ENCODE measurements at places on chromosomes 6 and 20.
A peak's percentile ranks its signal among the peaks of the same experiment; 100 is the strongest.

- DNase-seq: no peak
Observed at GRCh38 chr6:143732536-143732935, 54.8 kb downstream of the PHACTR2 start.

- DNase-seq: peak; percentile 16
Observed at GRCh38 chr6:6315660-6316059, 4.8 kb downstream of the F13A1 start.

- no peak for DNase-seq
Observed at GRCh38 chr20:49405062-49405683, 77.3 kb downstream of the KCNB1 start.

DNA sequence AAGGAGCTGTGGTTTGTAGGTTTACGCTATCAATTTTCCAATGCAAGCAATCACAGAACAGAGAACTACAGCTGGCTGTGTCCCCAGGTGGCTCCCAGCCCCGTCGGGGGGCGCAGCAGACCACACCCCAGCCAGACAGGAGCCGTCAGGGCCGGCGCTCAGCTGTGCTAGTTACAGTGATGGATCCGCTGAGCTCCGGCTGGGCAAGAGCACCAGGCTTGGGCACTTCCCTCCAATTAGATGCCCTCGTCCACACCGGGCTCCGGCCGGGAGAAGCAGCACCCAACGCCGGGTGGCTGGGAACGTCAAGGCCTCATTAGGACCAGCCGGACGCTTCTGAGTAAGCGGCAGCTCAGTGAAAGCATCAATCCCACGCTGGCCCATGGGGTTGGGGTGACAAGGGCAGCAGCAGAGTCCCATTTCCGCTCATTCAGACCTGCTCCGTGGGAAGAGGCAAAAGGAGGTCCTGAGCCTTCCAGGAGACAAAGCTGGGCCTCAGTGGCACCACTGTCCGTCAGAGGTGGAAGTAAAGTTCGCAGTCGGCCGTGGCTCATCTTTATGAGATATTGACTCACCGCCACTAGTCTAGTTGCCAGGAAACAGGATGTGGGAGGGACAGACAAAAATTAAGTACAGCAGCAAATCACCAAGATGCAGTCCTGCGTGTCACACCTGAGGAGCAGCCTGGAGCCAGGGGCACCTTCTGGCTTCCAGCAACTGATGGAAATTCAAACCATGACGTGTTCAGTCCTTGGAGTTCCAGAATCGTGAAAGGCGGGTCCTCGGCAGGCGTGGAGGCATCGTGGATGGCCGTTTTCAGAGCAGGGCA is 164.1 kb downstream of the TAF4 start:
- no peak for DNase-seq

GRCh38 chr20:10505827-10506226 is 70.7 kb downstream of the SLX4IP start:
- no peak for DNase-seq

DNA sequence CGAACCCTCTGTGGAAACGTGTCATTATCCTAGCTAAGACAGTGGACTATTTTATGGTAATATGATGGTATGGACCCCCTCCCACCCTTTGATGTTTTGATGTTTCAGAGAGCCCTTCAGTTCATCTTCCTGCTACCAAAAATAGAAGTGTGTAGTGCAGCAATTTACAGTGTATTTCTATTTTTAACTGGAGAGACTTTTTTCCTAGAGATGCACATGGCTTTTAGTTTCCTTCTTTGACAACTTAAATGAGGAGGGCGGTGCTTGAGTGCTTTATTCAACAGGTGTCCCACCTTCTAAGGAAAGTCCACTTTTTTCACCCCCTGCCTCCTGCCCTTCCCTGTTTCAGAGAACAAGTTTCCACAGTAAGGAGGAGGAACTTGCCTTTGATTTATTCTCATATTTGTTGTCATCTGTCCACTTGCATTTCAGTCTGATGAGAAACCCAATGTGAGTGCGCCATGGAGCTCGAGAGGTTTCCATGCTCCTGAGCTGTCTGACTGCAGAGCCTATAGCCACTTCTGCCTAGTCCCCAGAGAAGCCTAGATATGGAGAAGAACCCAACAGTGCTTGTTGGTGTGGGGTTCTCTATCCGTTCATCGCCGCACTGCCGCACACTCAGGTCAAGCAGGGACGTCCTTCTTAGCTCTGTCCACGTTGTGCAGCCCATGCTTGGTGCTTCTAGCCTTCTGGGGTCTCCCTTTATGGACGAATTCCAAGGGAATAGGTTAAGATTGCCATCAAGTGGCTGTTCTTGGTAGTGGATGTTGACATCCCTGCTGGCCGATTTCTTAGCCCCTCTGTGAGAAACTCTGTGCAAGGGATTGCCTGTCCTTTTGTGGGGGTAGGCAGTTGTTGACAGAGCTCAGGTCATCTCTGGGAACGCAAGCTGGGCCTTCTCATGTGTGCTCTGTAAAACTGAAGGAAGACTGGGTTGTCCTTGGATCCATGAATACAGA is 144.2 kb downstream of the JARID2 start:
- DNase-seq: peak; percentile 26

- DNase-seq: no peak
Observed at GRCh38 chr20:32224463-32224862, 16.8 kb downstream of the POFUT1 start.

Measured in CD4-positive, alpha-beta T cell treated with Interleukin-10 for 1 hour (primary cell).